GM12865 (cell line): ENCODE measurements at places on chromosomes 6 and 20.
A peak's percentile ranks its signal among the peaks of the same experiment; 100 is the strongest.

DNA sequence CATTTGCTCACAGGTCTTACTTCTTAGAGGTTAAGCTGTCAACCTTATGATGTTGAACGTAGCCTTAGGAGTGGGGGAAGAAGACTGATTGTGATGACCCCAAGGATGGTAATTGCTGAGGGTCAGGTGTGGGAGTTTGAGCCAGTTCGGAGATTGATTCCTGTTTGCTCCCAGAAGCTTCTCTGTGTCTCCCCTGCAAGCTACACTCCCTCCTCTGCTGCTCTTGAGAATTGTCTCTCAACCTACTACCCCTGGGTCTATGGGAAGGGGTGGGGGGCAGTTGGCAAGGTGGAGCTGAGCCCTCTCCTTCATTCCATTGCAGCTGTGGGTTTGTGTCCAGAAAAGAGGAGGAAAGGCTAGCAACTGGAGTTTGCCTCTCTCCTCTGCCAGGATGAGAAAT, 113.8 kb downstream of the PLEKHG1 start:
- no peak for DNase-seq

DNA sequence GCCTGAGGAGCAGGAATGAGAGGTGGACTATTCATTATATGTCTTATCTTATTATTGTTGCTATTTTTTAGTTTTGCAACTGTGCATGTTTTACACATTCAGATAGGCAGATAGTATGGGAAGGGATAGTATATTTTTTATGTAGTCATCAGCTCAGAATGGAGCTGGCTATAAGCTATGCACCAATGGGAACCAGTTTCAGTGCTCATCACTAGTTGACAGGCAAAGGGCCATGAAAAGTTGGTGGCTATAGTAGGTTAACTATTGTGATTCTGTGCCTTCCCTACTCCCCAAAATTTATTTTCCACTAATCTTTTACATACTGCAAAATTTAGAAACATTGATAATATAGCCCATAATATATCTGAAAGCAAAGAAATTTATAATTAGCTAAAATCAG, 5.3 kb upstream of the UBD start:
- peak; percentile 12 for DNase-seq

- no peak for DNase-seq
These were observed 84.8 kb downstream of the ELOVL5 start for GRCh38 chr6:53263917-53264316.

- DNase-seq: no peak
These were observed 162.3 kb downstream of the KLHL32 start for GRCh38 chr6:97086781-97087180.

DNA sequence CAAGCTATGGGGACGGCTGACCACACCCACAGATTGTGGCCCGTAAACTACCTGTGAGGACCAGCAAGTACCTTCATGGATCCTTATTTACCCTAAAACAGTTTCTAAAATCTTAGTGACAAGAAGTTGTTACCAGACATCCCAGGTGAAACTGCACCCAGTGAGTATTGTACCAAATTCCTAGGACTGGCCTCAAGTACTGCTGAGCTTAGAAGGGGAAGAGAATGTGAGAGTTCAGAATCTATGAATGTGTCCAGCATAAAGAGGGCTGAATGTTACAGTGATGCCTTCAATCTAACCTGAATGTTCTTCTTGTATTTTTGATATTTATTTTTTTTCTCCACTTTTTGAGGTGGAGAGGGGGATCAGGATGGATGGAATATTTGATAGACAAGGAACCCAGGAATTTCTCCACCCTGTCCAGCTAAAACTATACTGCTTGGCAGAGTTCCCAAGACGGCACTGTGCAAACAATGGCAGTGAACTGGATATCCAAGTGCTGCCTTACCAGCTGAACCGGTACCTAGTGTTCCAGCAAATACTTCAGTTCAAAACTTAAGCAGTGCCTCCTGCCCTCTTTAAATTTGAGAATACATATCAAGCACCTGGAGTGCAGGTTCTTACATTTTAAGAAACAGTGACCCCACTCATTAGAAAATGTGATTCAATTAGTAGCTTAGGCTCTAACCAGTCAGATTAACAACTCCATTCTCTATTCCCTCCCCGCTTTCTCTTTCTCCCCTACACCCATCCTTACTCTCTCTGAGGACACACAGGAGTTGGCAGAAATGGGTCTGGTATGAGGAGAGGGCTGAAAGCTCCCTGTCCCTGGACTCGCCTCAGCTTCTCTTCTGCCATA, 427.3 kb upstream of the FLRT3 start:
- no peak for DNase-seq

DNA sequence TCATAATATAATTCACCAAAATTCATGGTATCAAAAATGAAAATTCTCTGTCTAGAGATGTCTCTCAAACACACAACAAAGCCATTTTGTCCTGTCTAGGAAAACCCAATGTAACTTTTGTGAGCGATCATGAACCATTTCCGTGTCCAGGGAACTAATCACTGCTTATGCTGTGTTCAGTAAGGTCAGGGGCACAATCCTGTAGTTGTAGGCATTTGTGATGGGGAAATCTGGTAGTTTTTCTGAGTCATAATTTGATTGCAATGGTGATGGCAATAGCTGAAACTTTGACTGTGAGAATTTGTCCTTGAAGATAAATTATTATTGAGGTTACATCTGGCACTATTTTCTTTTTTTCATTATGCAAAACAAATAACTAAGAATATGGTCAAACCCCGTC, 21.0 kb upstream of the GCLC start:
- DNase-seq: peak; percentile 12

DNA sequence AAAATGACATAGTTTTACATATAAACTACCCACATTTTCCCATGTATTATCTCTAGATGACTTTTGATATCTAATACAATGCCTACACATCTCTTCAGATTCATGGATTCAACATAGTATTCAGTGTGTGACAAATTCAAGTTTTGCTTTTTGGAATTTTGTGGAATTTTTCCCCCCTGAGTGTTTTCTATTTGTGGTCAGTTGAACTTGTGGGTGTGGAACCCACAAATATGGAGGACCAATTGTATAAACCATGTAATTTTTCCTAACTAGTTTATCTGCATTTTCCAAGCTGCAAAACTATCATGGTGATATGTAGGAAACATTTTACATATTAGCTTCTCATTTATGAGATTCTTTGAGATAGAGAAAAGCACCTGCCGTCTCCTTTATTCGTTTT, 374.3 kb upstream of the SOX4 start:
- no peak for DNase-seq

- DNase-seq: no peak
These were observed 78.6 kb upstream of the DTNBP1 start for GRCh38 chr6:15741405-15741804.

DNA sequence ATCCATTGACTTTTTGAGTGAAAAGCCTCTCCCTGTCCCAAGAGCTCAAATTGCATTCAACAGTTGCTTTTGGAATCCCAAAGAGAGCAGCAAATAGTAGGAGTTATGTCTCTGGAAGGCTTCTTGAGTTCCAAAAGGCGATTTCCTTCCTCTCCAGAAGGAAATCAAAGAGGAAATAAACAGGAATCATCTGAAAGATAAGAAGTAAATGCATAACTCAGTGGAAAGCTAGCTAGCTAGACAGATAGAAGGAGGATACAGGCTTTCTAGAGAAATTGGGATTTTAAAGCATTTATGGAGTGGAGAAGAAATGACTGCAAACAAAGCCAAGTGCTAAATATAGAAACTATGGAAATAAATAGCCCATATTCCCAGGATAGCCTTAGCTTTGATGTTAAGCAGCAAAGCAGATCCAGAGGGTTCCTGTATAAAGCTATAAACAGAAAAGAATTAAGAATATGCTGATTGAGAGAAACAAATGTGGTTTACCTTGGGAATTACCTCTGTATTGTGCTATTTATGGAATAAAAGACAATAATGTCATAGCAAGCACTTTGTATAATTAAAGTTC, 214.7 kb downstream of the PLCB1 start:
- DNase-seq: no peak

DNA sequence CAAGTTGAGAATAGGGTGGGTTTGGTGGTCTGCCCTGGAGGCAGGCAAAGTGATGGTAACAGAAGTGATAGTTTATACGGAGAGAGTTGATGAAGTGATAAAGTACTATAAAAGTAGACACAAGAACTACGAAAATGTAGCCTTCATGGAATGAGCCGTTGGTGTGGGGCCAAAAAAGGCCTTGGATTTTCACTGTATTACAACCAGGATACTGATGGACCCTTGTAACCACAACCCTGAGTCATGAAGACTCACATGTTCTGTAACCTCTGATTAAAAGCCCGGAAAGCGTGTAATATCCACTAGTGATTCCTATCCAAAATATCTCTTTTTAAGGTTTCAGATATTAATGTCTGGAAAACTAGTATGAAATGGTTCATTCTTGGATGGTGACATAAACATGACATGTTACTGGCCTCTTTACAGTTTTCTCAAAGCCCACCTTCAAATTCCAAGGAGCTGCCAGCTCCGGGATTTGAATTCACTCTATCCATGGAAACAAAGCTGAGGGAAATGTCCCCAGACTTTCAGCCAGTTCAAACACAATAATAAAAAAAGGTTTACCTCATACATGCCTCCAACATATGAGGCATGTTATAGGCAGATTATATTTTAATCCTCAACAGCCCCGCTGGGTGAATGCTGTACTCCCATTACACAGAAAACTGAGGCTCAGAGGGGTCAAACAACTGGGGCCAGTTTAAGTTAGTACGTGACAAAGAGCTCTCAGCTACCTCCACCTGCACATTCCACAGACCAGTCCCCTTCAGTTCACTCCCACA, 55.4 kb downstream of the MRPL14 start:
- no peak for DNase-seq

DNA sequence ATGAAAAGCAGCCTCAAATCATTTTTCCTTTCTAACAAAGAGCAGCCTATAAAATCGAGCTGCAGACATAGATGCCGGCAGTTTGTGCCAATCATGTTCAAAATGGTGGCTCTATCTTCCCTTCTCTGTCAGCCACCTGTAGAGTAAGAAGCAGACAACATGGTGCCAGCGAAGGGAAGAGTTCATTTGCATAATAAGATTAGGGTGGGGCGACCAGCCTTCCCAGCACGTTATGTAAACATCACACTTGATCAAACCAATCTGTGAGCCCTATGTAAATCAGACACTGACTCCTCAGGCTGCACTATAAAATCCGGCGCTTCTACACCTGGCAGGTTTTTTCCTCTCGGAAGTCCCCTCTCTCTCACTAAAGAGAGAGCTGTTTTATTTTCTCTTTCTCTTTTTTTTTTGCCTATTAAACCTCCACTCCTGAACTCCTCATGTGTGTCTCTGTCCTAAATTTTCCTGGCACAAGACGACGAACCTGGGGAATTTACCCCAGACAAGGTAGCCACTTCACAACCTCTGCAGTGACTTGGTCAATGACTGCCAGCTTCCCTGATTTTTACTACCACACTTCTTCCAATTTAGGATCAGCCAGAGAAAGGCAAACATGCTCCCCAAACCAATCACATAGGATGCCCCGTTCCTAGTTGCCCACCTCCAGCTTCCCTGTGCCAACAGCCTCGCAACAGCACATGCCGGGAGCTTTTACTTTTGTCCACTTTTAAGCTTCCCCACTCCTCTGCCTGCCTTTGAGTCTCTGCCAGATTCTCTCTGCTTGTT, 12.9 kb downstream of the TPMT start:
- DNase-seq: peak; percentile 24

DNA sequence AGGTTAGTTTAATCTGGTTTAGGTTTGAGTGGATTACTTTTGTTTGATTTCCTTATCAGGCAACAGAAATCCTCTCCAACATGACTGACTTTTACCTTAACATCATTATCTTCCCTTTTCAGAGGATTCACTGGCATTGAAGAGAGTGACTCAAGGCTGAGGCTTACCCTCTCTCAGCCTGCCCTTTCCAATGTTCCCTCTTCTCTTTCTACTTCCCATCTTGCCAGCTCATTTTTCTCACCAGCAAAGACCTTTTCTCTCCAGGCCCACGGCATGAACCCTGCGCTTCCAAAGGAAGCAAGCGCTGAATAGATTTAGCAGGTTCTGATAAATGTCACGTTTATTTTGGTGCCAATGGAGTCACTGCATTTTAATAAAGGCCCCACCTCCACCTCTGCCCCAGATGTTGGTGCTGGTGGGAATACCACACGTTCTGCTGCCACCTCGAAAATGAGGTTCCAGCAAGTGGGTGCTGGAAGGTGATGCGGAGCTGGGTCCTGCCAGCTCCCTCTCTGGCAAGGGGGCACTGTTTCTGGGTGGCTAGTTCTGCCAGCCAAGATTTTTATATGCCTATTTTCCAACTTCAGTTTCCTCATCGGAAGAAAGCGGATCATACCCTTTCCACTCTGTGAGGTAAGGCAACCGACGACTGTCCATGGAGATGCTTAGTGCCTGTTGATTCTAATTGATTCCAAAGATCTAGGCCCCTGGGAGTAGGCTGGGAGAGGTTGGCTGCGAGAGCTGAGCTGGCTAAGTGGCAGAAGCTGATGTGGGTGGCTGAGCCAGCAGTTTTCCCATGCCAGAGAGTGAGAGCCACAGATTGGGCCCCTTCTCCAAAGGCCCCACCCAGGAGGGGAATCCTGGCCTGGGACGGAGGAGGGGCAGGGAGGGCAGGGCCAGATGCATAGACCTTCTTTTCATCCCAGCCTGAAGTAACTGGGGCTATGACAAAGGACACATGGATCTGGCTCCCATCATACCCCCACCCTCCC, 87.7 kb upstream of the MAFB start:
- no peak for DNase-seq

DNA sequence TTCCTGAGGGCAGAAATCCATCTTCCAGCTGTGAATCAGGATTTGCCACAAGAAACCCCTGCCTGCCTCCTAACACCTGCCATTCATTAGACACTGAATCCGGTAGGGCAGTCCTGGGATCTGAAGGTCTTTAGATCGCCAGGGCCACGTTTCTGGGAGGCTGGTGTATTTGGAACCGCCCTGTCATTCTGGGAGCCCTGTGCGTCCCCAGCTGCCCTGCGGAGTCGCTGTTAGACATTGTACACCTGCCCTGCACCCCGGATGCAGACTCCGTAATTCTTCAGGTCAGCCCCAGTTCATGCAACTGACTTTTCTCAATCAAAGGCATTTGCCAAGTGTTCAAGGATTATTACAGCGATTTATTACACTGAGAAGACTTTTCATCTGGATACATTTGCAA, 193.2 kb downstream of the TBC1D7 start:
- DNase-seq: no peak

- no peak for DNase-seq
These were observed 686.9 kb downstream of the BCKDHB start for GRCh38 chr6:80793411-80793810.

GRCh38 chr6:3857468-3858456, 8.6 kb downstream of the FAM50B start:
- no peak for DNase-seq

- DNase-seq: no peak
These were observed 970.5 kb upstream of the SLC35B3 start for GRCh38 chr6:9405825-9406224.

DNA sequence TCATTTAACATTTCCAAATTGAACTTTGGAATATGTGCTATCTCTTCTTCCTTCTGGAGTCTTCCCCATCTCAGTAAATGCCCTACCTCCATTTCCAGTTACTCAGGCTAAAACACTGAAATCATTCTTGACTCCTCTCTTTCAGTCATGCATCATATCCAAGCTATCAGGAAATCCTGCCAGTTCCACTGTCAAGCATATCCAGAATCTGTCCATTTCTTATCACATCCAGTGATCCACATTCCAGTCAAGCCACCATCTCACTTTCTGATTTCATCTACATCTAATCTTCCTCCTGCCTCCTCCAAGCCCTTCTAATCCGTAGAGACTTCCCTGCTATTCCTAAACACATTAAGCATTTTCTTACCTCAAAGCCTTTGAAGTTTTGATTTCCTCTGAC, 15.3 kb upstream of the TBC1D32 start:
- DNase-seq: no peak

- DNase-seq: no peak
These were observed 8.7 kb downstream of the TMEM181 start for GRCh38 chr6:158568549-158568948.

GRCh38 chr6:142927271-142927580, 17.8 kb downstream of the HIVEP2 start:
- DNase-seq: no peak
